ENCODE measurements at places on chromosomes 1 and 21. TPM values are rescaled to one million over a fixed set of nuclear protein-coding genes. Genes with fewer than 3 reads are reported as not detected.

Gene WARS2
- total RNA-seq, result 5.6 TPM

Gene ZMYND12
- 0.20 TPM for total RNA-seq

Gene NBPF10
- total RNA-seq, result 0.49 TPM

Gene TCEA3
- 0.33 TPM for total RNA-seq

Gene NCDN
- 18.5 TPM for total RNA-seq
